MG63 (cell line): ENCODE measurements at places on chromosomes 7 and 10.

GRCh38 chr10:100448951-100449350, 13.9 kb upstream of the WNT8B start:
- DNase-seq, result no peak

DNA sequence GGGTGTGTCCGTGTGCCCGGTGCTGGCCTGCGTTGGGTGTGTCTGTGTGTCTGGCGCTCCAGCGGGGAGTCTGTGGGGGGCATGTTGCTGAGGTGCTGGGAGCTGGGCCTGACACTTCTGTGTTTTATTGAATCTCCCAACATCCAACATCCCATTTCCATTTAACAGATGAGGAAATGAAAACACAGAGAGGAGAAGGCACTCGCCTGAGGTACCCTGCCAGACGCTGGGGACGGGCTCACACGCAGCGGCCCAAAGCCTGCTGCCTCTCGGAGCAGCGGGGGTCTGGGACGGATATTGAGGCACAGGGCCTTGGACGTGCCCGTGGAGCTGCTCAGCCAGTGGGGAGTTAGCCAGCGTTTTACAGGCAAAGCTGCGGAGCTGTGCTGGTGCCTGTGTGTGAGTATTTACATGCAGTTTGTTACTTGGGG, 133.9 kb downstream of the DNAJB6 start:
- DNase-seq, result no peak

- DNase-seq, result no peak
Observed at GRCh38 chr7:35418716-35419390, 165.0 kb upstream of the TBX20 start.

DNA sequence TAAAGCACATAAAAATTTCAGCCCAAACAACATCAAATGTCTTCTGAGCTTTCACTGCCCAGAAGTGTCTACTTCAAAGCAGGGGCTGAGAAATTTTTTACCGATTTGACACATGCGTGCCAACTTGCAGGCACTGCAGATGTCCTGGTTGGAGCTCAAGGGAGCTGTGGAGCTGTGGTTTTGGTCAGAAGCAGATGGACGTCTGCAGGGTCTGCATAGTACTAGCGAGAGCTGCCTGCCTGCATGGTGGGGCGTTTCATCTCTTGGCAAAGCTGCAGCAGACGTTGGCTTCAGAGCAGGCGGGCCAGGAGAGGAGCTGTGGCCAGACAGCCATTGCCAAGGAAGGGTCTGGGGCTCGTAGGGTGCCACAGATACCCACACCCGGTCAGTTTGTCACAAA, 296.7 kb downstream of the GLRX3 start:
- DNase-seq, result no peak

- DNase-seq, result no peak
Observed at GRCh38 chr7:128666200-128666599, 5.9 kb upstream of the GARIN1A start.

- DNase-seq, result no peak
Observed at GRCh38 chr10:13296476-13296875, 3.4 kb downstream of the PHYH start.

GRCh38 chr10:14259696-14260566, 70.8 kb downstream of the FRMD4A start:
- DNase-seq, result no peak

DNA sequence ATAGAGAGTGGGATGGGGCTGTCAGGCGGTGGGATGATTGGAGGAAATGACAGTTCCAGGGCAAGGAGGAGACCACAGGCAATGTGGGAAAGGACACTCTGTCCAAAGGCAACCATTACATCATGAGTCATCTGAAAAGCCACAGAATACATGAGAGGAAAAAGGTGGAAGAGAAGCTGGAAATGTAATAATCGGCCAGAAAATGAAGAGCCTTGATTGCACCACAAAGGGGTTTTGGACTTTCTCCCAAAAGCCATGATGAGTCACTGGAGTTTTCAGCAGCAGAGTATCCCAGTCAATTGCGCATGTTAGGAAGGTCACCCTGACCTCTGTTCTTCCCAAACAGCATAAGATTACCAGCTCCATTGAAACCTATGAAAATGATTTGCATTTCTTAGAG, 222.0 kb downstream of the LHFPL3 start:
- DNase-seq, result no peak

- DNase-seq, result peak; percentile 15
Observed at GRCh38 chr10:90222372-90222771, 521.0 kb downstream of the KIF20B start.

- no peak for DNase-seq
Observed at GRCh38 chr10:124709861-124710260, 34.3 kb downstream of the FAM53B start.

DNA sequence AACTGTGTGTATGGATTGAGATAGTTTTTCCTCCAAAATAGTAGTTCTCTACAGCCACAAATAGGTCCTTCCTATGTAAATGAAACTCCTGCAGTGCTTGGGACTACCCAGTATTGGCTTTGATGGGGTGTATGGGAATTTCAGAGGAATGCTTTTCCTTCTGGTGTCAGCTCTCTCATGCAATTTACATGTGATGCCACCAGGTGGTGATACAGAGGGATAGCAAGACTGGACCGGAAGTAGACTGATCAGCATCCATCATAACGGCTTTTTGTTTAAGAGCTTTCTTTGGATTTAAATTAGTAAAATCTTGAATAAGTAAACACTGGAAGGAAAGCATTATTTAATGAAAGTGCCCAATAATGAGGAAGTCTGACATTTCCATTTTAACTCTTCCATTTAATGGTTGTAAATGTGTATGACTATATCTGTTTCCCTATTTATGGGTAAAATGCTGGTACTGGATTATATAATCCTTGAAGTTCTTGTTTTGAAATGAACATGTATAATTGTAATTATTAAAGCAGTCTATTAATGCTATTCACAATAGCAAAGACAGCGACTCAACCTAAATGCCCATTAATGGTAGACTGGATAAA, 22.7 kb downstream of the DYNC1I1 start:
- DNase-seq, result no peak

DNA sequence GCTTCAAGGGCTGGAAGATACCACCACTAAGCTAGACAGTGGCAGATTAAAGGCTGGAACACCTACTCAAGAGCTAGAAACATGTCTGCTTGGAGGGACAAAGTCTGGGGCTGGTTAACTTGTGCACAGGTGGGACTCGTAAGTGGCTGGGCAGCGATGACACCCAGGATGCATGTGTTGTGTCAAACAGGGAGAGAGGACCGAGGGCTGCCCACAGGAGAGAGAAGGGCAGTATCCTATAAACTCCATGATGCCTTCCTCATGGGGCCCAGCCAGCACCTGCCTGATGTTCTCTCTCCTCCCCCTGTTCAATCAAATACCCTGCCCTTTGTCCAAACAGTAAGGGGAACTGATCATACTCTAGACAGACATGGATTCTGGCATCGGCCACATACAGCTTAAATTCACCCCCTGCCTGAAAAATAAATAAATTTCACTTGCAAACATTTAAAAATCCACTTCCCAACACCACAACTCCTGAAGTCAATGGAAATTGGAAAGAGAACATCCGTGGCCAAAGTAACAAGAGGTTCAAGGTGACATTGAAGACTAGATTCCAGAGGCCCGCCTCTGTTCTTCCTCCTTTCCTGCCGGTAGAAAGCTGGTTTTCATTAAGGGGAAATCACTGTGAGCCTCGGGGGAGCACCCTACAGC, 50.6 kb downstream of the CHST15 start:
- DNase-seq, result no peak

DNA sequence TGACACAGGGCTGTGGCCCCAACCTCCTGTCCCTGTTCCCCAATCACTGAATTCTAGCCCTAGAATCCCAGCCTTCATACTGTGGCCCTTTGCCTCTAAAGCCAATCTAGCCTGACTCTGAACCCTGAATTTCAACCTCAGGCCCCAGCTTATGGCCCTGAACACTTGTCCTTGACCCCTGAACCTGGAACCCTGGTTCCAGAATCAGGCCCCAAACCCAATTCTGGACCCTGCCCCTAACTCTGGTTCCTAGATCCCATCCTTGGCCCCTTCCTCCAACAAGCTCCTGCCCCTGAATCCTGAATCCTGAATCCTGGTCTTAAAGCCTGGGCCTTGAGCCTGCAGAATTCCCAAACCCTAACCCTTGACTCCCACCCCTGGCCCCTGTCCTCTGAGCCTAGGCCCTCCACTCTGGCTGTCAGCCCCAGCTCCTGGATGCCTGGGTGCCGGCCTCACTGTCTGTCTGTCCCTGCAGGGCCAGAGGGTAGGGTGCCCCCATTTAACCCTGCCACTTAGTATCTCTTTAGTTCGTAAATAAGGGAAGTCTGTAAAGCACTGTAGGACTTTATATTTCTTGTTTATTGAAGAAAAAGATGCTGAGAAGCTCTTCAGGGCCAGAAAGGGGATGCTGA, 1.3 kb downstream of the INPP5A start:
- no peak for DNase-seq

- no peak for DNase-seq
Observed at GRCh38 chr10:7856678-7857077, 38.4 kb downstream of the TAF3 start.

DNA sequence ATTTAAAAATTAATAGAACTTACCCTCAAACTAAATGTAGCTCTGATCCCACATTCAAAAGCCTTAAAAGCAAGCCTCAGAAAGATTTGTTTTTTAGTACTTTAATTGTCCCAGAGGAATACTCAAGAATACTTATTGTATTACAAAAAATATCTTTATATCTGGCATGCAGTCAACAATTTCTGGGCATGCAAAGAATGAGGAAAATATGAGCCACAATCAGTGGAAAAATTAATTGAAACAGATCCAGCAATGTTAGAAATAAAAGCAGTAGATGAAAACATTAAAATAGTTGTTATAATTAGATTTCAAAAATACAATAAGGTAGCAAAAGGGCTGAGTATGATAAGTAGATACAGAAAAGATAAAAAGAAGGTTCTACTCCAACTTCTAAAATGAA, 154.7 kb downstream of the PON1 start:
- no peak for DNase-seq

GRCh38 chr7:142585425-142585824, 163.8 kb upstream of the PRSS1 start:
- DNase-seq, result no peak

GRCh38 chr10:131944412-131944811, 37.3 kb downstream of the BNIP3 start:
- DNase-seq, result no peak

GRCh38 chr7:91533996-91534395, 269.8 kb downstream of the FZD1 start:
- DNase-seq, result no peak

DNA sequence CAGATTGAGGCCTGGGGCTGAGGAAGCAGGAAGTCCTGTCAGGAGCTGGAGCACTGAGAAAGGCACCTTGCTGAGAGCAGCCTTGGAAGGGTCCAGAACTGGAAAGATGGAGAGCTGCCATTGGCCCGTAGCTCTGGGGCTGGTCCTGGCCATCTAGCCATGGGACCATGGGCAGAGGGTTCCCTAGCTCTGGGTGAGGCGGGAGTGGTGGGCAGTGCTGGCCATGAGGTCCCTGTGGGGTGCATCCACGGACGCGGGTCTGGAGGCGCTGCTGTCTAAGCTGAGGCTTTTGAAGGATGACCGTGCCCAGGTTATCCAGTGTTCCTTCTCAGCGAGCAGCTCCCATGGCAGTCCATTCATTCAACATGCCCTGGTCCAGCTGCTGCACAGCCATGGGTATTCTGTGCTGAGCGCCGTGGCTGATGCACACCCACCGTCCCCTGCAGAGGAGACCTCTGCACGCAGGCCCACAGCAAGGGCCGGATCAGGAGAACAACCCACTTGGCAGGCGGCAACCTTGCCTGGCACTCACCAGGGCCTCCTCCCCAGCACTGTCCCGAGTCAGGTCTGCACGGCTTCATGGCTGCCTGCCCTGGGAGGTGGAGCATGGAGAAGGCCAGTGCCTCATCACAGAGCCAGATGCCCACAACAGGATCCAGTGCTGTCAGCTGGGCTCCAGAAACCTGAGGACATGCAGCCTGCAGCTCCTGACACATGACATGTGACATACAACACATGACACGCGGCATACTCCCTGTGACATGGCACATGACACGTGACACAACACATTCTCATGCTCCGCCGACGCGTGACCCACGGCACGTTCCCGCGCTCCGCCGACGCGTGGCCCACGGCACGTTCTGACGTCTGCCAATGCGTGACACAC, 121.9 kb downstream of the INPP5A start:
- DNase-seq, result no peak

GRCh38 chr7:26515314-26515842, 223.7 kb downstream of the SNX10 start:
- peak; percentile 87 for DNase-seq

DNA sequence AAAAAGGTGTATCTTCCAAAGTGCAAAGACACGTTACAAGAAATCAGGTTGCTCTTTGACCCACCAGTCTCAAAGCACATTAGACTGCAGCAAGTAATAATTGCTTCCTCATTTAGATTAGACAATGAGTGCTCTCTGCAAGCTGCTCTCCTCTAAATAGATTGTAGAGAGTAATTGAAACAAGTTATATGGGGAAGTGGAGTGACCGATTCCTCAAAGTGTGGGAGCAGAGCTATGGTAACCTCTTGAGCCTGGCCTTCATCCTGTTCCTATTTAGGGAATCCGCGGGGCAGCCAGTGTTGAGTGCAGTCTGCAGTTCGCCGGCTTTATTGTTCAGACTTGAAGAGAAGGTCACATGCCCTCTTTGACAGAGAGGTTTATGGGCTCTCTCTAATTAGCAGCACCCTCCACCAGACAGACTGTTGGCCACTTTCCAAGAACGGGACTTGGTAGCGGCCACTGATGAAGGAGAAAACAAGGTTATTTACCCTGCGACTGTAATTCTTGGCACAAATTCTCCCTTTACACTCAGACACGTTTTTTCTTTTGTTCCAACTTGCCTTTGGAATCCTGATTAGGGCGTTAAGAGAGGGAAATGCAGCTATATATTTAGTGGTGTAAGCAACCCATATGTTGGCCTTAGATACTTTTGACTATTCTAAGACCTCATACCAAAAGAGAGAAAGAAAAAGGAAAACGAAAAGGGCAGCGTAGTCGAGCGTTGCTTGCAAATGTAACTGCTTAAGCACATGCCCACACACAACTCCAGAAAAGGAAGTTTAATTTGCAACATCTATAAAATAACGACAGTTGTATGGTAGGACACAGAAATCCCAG, 107.5 kb downstream of the REEP3 start:
- DNase-seq, result peak; percentile 15

DNA sequence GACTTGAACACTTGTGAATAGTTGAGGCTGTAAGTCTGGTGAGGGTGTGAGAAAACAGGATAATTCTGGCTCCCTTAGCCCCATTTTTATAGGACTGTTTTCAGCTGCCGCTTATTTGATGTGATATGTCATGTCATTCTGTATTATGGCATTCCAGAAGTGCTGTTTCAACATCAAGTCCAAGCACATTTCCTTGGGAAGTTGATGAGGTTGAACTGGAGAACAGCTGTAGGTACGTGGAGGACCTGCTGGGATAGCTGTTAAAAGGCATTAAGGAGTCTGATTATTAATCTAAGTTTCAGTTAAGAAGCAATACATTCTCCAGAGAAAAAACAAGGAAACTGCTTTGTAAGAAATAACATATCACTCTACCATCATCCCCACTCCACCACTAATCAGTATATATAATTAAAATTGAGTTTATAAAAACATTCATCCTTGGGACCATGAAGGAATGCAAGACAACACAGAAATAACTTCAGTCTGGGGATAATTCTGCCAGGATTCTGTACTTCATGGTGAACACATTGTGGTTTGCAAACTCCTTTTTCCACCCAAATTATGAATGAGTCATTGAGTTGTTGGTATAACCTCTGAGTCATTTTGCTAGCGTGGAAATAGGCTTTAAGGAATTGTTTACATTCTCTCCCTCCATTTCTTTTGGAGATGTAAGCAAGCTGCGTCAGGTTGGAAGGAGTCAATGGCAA, 39.9 kb upstream of the TMEM229A start:
- DNase-seq, result peak; percentile 24
